ENCODE measurements at places on chromosomes 16 and 17.
A peak's percentile ranks its signal among the peaks of the same experiment; 100 is the strongest.

- peak; percentile 68 for DNase-seq
Measured at GRCh38 chr16:50245417-50246298, 20.7 kb upstream of the ADCY7 start.

DNA sequence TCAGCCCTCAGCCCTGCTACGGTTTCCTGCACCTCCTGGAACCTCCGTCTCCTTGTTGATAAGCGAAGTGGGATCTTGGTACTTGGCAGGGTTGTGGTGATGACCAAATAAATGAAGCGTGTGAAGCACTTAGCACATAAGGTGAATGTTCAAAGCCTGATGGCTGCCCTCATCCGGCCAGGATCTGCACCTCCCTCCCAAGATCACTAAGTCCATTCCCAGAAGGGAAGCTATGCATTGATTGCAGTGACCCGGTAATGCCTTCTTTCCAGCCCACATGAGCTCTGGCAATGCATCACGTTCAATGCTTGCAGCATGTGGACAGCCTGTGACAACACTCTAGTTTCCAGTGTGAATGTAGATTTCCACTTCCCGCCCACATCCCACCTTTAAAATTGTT, 24.9 kb upstream of the RHOT1 start:
- no peak for DNase-seq

DNA sequence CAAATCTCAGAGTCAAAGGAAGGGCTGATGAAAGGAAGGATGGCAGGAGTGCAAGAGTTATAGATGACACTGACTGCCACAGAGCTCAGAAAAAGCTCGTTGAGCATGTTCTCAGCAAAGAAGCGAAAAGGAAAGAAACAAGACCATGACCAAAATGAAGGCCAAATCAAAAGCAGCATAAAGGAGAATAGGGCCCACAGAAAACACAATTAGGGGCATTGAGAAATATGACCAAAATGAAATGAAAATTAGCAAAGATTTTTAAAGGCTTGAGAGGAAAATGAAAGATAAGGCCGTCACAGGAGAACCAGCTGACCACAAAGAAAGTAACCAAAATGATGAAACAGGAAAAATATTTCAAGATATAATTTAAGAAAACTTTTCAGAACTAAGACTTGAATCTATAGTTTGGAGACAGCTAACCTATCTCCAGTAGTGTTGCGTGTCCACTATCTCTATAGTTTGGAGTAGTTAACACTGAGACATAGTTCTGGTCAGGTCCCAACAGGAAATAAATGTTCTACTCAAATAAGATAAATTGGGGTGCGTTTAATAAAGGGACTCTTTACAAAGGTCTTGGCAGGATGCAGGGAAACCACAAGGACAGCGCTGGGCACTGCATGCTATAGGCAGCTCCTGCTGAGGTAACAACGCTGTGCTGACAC, 7.9 kb downstream of the PRSS54 start:
- no peak for DNase-seq

DNA sequence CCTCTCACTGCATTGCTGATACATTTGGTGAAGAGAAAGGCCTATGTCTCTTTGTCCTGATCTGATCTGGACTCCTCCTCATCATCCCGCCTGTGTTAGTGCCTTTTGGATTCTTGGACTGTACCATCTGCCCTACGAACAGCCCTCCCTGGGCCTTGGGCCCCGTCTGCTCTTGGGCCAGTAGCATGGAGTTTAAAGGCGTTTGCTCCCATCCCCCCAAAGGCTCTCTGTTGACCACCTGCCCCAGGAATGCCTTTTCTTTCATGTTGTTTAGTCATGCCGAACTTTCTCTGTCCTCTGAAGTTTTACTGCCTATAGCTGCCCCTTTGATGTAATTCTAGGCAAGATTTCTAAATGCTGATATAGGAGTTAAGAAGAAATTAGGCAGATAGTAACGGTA, 30.9 kb upstream of the MEAK7 start:
- no peak for DNase-seq

DNA sequence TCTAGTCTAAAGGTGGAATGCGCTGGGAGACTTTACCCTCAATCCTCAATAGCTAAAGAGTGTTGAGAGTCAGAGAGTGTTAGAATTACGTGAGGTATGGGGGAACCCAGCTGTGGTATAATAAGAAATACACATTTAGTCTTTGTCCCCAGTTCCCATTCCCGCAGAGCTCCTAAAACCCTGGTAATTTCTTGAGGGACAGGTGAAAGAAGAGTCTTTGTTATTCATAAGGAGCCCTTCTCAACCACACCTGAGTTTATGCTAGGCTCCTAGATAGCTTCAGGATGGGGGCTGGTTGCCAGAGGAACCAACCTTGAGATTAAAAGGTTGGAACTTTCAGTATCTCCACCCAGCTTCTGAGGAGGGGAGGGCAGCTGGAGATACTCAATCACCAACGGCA, 5.8 kb downstream of the ZNF18 start:
- no peak for DNase-seq

DNA sequence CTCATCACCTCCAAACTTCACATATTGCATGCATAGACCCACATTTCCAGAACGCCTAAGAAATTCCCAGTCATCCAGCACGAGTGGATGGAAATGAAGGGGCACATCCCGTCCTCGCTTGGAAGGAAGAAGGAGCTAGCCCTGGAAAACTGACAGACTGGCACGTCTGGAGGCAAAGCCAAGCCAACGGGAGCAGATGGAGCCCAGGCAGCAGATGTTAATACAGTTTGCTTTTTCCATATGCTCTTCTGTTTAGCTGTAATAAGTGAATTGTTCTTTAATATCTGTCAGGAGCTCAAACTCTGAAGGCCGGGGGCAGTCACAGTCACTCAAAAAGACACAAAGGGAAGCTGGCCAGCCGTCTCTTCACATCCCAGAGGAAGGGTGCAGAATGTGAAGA, 187.7 kb downstream of the XYLT1 start:
- no peak for DNase-seq

DNA sequence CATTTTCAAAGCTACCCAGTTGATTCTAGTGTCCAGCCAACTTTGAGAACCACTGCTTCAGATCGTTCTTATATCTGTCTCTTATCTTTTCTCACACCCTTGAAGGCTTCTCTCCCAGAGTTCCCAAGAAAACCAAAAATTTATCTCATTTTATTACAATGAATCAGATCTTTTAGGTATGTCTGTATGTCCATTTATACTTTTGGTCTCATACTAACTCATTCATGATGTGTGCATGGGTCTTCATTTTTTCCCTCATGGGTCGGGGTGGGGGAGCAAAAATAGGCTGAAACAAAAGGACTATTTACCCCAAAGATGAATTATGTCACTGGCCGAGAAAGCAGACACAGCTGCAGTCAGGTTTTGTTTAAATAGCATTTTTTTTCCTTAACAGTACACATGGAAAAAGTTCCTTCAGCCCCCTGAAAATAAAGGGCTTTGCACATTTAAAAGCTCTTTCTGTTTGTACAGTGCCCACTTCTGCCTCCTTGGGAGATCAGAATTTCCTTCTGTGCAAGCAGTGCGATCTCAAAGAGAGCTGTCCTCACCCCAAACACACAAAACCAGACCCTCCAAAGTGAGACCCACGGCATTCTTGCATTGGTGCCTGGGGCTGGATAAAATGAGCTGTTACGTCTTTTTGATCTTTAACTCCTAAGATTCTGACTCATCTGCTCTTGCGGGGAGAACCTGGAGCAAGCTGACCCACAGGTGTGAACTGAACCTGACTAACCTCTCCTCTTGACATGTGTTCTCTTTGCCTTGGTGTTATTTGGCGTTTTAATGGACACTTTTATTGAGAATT, 251.2 kb upstream of the ELAC2 start:
- no peak for DNase-seq

DNA sequence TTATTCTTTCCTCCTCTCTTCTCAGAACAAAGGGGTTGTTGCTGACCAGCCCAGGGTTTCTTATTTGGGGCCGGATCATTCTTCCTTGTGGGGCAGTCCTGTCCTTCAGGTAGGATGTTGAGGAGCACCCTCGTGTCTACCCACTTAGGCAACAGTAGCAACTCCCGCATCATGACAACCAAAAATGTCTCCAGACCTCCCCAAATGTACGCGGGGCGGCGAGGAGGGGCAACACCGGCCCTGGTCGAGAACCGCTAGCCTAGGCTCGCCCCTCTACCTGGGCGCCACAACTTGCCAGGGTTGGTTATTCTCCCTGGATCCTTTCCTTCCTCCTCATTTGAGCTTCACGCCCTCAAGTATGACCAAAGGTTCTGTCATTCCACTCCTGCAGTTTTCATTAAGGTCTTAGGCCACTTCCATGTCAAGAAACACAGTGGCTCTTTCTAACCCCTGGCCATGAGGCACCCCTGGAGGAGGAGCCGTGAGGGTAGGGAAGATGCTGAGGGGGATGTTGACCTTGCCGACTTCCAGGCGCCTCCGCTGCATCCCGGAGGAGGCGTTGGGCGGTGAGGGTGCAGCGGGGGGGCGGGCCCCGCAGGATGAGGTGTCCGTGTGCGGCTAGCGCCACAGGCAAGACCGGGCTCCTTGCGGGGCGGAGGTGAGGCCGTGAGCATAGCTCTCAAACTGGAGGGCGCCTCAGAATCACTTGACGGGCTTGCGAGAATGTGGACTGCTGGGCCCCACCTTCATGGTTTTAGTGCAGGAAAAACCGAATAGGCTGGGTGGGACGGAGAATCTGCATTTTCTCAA, 712 bp upstream of the SPECC1 start:
- DNase-seq = no peak

DNA sequence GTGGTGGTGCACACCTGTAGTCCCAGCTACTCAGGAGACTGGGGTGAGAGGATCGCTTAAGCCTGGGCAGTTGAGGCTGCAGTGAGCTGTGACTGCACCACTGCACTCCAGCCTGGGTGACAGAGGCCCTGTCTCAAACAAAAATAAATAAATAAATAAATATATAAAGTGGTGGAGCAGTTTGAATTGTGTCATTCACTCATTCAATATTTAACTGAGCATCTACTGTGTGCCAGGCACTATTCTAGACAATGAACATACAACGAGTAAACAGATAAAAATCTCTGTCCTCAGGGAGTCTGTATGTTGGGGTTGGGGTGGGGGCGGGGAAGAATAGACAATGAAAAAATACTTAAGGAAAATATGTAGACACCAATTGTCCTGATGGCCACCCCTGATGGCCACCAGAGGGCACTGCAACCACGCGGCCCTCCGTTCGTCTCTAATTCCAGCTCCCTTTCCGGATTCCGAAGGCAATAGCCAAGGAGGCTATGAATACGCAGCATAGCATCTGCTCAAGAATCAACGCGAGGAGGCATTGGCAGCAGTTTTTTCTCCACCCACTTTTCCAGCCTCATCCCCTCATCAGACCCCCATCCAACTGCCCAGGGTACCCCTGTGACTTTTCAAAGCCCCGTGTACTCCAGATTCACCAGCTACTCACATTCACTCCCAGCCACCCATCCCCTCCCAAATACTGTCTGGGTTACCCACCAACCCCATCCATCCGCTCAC, 21.4 kb downstream of the QPRT start:
- DNase-seq = peak; percentile 65

- DNase-seq = peak; percentile 56
Measured at GRCh38 chr16:85821390-85822135, 22.1 kb downstream of the COX4I1 start.

- DNase-seq = peak; percentile 38
Measured at GRCh38 chr17:36533935-36534839, 481 bp downstream of the MYO19 start.

- DNase-seq = no peak
Measured at GRCh38 chr17:8029121-8029520, 9.7 kb upstream of the ALOX15B start.

- DNase-seq = no peak
Measured at GRCh38 chr16:35574454-35575431, 2115.3 kb downstream of the TP53TG3F start.

GRCh38 chr17:75753514-75754377, 11.2 kb downstream of the GALK1 start:
- DNase-seq = peak; percentile 59

DNA sequence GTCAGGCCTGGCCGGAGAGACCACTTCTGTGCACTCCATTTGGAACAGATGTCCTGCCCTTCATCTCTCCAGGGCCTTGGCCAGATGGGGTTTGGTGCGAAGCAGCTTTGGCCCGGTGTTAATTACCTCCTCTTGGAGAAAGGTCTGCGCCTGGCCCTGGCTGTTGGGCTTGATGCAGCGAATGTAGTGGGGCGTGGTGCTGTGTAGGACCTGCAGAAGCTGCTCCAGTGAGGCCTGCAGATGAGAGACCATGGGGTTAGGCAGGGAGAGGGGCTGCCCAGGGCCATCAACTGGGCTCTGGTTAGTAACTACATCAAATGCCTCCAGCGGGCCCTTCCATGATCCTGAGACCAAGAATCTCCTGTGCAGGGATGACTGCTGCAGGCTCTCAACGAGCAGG, 18.7 kb downstream of the ZNHIT3 start:
- no peak for DNase-seq

DNA sequence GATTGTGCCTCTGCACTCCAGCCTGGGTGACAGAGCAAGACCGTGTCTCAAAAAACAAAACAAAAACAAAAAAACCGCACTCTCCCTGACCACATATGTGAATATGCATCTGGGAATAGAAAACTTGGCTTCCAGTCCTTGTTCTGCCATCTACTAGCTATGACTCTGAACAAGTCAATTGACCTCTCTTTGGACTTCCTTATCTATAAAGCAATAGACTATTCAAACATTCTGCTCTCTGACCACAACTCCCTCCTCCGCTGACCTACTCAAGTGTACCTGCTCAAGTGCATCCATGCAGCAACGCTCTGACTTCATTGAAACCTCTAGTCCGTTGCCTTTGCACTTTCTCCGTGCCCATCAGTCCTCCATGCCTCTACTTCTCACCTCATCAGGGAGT, 52.6 kb upstream of the KDM6B start:
- no peak for DNase-seq

DNA sequence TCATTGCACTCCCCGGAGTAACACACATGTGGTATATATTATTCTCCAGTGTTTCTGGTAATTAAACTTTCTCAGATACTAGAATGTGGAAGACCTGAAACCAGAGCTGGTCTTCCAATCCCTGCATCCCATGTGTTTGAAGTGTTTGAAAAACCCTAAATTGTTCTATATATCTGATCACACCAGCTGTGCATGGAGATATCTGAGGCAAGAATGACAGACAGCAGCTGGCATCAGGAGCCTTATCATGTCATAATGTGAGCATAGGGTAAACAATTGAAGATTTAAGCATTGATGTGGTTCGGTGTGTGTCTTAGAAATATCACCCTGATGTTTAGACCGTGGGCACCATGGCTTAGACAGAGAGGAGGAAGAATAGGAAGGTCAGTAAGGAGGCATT, 251.0 kb downstream of the CDH11 start:
- no peak for DNase-seq

GRCh38 chr17:67130768-67131167, 86.4 kb downstream of the CACNG1 start:
- no peak for DNase-seq

Data from activated effector memory CD4-positive, alpha-beta T cell treated with Interleukin-2 at 50 U/mL for 16 hours (primary cell).